ENCODE measurements at places on chromosomes 3 and 15.

DNA sequence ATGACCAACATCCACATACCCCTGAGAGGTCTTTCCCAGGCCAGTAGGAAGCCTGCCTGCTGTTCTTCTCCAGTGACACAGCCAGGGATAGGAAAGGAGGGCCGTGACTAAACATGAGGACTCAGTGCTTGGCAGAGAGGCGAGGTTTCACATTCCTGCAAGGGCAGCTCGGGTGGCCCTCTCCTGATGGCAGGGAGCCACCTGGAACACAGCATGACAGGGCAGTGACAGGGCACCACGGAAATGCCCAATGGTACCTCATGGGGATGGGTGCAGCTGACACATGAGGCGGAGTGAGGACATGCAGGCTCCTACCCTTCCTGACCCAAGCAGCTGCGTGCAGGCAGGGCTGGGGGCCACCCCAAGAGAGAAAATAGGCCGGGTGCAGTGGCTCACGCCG is 7.4 kb upstream of the TGM5 start:
- no peak for DNase-seq

DNA sequence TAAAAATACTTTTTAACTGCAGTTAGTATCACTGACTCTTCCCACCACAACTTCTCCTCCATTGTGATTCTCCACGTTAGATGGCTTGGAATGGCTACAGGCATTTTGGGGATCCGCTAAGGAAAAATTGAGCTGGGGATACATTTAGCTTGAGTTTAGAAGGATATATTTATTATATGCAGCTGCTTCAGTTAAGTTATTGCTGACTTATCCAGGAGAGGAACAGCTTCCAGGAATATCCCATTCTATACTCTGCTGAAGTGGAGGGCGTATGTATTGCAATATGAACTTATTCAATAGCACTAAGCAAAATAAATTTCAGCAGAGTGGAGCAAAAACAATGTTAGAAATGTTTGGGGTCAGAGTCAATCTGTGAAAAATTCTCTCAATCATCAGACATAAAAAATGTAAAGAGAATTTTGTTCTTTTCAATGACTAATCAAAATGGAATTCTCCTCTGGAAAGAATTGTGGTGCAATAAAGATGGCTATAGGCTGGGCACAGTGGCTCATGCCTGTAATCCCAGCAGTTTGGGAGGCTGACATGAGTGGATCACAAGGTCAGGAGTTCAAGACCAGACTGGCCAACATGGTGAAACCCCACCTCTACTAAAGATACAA is 84.7 kb downstream of the NCEH1 start:
- no peak for DNase-seq

DNA sequence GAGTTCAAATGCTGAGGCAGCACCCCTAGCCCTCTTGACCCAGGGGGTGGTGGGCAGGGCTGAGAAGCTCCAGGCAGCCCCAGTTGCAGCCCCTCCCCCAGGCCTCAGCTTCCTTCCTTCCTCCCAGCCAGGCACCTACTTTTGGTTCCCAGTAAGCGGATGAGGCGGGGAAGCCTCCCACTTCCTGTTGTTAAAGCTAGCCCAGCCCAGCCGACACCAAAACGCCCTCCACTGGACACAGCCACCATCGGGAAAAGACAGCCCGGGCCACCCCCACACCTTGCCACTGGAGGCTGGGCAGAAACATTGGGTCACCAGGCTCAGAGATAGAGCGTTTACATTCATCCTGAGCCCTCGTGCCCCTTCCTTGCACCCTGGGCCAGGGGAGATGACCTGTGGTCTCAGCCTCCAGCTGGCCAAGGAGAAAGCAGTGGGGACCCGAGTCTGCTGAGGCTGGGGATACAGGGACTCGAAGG is 3.5 kb downstream of the DUSP7 start:
- peak; percentile 52 for DNase-seq

- no peak for DNase-seq
Observed at GRCh38 chr15:89007989-89008388, 80.3 kb upstream of the ABHD2 start.

DNA sequence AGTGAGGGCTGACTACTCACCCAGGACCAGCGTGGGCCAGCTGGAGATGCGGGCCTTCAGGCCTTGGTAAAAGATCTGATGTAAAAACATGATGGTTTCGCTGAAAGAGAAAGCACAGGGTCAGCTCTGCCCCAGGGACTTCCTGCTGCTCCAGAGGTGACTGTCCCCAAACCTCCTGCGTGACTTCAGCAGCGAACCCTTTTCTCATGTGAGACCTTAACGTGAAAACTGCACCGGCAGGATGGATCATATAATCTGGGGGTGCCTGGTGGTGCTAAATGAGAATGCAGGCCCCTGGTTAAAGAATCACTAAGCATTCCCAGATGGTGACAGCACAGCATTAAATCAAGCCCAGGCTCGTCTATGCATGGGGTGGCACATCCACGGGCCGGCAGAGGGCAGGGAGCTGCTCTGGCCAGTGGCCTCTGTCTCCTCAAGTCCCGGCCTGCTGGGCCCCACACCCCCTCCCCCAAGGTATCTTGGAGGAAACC is 55.4 kb downstream of the RASGRF1 start:
- DNase-seq: no peak

DNA sequence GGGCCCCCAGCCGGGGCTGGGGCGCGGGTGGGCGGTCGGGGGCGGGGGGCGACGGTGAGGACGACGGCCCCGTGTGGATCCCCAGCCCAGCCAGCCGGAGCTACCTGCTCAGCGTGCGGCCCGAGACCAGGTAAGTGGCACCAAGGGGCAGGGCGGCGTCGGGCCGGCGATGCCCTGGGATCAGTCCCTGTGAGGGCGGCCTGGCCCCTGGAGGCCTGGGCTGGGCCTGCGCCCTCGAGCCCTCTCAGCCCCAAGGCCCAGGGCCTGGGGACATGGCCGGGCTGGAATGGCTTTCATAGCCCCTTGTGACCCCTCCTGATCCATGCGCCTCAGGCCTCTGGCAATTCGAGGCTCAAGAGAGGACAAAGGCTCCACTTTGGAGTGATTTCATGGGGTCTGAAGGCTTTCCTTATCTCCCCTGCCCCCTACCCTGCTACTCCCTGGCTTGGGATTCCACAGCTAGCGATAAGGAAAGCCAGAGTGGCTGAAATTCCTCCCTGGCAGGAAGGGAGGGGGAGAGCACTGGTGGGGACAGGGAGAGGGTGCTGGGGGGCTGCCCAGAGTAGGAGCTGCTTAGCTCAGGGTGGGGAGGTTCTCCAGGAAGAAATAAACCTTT is 418 bp downstream of the ALPK3 start:
- no peak for DNase-seq

GRCh38 chr3:141952611-141953010 is 76.2 kb downstream of the ATP1B3 start:
- no peak for DNase-seq

- DNase-seq: no peak
Observed at GRCh38 chr3:89851974-89852621, 744.7 kb downstream of the EPHA3 start.

GRCh38 chr3:10513306-10513705 is 7.9 kb upstream of the ATP2B2 start:
- DNase-seq: no peak

DNA sequence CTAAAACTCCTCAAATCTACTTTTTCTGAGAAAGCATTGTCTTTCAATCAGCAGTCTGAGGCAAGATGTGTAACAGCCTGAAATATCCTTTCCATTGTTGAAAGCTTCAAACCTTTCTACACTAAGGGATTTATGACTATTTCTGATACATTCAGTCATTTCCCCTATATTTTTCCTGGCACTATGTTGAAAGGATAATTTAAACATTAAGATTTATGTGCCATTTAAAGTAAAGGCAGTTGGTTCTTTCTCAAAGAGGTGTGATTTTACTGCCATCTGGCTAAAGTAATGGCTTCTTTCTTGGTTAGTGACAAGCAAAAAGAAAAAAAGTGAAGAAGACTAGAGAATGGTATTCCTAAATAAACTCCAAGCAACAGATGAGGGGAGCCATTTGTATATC is 249.6 kb upstream of the COL8A1 start:
- no peak for DNase-seq

GRCh38 chr3:62214850-62215249 is 158.5 kb downstream of the FEZF2 start:
- no peak for DNase-seq

GRCh38 chr3:124126436-124127023 is 134.6 kb upstream of the ROPN1 start:
- no peak for DNase-seq

GRCh38 chr15:77039848-77040247 is 31.1 kb downstream of the TSPAN3 start:
- DNase-seq: no peak

DNA sequence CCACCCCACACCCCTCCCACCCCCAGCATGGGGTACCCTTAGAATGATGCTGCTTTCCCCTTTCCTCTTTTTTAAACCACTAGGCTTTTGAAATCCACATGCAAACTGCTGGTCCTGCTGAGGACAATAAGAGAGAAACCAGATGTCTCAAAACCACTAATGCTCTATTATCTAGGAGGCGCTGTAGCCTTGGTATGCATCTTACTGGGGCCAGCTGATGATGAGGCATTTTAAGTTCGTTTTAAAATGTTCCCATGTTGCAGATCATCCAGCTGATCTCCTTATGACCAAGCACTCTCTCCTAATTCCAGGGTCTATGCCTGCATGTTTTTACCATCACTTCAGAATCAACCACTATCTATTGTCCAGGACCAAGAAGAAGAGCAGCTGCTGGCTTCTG is 1.3 kb downstream of the NME9 start:
- no peak for DNase-seq

- DNase-seq: no peak
Observed at GRCh38 chr3:143366672-143367071, 247.1 kb downstream of the CHST2 start.

- no peak for DNase-seq
Observed at GRCh38 chr3:196533260-196533681, 18.1 kb upstream of the SMCO1 start.

DNA sequence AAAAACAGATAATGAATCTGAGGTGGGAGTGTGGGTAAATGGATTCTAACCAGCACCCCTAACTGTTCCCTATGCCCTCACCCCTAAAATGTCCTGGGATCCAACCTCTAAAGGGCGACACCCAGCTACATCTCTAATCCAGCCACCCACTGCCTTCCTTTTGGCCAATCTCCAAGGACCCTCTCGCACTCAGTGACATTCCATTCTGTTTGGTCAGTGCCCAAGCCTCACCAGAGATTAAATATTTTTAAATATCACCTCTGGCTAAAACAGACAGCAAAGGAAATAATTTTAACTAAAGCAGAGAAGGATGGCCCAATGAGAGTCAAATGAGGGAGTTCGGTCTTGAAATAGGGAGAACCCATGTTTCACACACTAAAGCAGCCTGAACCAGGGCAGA is 19.9 kb upstream of the SCN10A start:
- no peak for DNase-seq

DNA sequence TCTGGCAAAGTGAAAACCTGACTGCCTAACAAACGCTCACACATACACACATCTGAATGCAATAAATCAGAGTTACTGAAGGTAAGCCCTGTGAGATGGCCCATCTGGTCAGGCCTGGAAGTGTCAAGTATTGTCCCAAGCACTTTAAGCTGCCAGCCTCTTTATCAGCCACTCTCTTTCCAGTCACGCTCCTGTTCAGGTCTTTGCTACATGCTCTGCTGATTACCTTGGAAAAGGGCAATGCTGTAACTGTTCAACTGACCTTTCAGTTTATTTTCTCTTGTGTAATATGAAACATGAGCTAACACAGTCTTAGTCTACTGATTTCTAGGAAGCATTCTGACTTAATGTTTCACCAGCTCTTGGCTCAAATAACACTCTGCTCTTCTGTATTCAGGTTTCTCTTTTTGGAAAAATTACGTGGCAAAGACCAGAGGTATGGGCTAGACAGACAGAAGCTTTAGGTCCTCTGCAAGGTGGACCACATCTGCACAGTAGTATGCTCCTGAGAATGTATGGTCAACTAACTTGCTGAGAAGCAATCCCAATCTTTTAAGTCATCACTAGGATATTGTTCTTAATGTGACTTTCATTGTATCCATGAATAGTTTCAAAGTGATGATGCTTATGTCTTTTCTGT is 44.5 kb downstream of the GBE1 start:
- no peak for DNase-seq

DNA sequence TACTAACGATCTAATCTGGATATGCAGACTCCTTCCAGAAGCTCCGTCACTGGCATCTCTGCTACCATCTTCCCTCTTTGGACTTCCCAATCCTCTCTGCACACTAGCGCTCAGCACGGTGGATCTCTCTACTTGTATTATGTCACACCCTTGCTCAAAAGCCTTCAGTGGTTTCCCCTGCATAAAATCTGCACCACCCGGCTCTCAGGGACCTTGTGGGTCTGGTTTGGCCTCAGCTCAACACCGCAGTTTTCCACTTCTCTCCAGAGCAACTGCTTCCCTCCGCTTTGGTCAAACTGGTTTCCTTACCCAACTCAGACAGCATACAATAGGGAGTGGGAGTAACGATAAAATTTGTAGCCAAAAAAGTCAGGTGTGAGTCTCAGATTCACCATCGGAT is 30.7 kb upstream of the HES1 start:
- no peak for DNase-seq

GRCh38 chr3:45180899-45181298 is 34.7 kb upstream of the CDCP1 start:
- no peak for DNase-seq

DNA sequence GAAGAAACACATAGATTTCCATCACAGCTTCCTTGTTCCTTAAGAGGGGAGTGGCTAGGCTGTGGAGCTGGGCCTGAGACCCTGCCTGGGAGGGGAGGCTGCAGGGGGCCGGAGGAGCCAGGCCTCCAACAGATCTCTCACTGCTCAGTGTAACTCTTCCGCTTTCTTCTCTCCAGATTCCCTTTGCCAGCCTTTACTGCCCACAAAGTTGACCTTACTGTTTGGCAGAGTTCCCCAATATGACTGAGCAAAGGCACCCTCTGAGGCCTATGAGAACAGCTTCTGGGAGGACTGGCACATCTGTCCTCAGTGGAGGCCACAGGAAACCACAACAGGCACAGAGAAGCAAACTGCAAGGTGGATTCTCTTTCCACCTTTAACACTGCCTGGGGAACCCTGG is 38.1 kb downstream of the SLCO2A1 start:
- no peak for DNase-seq

DNA sequence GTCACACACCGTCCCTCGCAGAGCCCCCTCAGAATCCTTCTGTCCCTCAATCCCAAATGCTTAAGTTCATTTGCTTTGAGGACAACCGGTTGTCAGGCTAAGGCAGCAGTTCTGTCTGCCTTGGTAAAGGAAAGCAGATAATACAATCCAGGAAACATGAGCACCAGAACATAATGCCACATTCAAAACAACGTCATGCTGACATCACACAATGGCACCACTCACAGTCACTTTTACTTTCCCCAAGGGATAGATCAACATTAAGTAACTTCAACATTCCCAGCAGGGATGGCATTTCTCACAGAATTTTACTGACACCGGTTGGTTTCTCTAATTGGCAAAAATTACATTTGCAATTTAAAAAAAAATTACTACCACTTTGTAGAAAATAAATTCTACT is 74.6 kb upstream of the PSMD6 start:
- DNase-seq: no peak

Data from omental fat pad (tissue), 4 donors.